NCI-H1436 (cell line): ENCODE measurements at places on chromosomes 16 and 17.

DNA sequence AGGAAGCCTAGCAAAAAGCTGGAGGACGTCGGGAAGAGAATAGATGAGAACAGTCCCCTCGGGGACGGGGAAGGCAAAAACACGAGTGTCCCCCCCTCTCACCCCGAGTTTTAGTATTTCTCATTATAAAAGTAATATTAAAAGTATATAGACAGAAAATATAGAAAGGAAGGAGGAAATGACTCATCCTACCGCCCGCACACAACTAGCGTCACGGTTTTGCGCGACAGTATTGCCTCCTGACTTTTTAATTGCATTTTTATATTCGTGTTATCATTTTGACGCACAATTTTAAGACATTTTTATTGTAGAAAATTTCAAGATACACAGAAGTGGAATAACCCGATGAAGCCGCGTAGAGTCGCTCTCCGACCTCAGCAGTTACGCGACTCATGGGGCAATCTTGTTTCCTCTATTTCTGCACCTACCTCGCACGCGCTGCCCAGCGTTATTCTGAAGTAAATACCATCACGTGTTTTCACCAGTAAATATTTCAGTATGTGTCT, 652 bp upstream of the SLC25A19 start:
- no peak for DNase-seq

GRCh38 chr17:21573961-21574610, 118.2 kb upstream of the KCNJ18 start:
- DNase-seq: no peak

DNA sequence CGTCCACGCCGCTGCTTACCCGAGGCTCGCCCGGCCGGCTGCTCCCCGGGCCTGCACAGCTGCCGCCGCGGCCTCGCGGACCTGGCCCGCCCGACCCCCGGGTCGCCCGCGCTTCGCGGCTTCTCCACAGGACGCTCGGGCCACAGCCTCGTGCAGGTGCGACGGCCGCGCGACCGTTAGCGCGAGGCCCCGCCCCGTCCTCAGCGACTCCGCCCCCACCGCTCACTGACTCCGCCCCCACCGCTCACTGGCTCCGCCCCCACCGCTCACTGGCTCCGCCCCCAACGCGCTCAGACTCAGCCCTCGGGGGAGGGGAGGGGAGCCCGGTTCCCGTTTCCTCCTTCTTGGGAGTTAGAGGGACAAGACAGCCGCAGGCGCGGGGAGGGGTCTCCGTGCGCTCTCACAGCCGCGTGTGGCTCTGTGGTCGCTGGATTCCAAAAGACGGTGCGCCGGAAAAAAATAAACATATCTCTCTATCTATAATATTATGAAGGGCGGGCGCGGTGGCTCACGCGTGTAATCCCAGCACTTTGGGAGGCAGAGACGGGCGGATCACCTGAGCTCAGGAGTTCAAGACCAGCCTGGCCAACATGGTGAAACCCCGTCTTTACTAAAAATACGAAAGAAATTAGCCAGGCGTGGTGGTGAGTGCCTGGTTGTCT, at the start of gene MEIOB:
TSS of gene MEIOB (minus strand) at position 191 of the 662 bp plus-strand sequence. CDS start 3,989 bp downstream, outside the sequence.
- DNase-seq: no peak

- DNase-seq: peak; percentile 71
These were observed 7.0 kb downstream of the SAMD14 start for GRCh38 chr17:50122945-50123344.

DNA sequence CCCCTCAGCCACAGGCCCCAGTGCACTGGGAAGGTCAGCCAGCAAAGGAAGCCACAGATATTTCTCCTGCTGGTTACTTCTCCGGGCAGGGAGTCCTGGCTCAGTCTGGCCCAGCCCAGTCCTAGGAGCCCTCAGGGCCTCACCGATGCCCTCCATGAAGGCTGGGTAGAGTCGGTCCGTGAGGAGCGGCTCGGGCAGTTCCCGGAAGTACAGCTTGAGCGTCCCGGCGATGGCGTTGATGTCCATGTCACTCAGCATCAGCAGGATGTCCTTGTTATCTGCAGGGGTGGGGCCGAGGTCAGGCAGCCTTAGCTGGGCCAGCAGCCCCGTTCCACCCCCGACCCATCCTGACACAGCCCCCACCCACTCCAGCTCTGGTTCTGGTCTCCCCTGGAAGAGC, 13.7 kb downstream of the TIMM22 start:
- DNase-seq: no peak
